MCF 10A (cell line): ENCODE measurements at places on chromosomes 6 and 20. TPM values are rescaled to one million over a fixed set of nuclear protein-coding genes. Genes with fewer than 3 reads are reported as not detected.

JAG1 gene
- total RNA-seq: 62.5 and 88.0 TPM in 2 replicates

C20orf141 gene
- total RNA-seq: not detected in 2 replicates

CEP85L gene
- total RNA-seq: 8.4 and 10.0 TPM in 2 replicates

SRSF6 gene
- 151 and 193 TPM in 2 replicates for total RNA-seq

PTCRA gene
- total RNA-seq: not detected in 2 replicates

CLDN20 gene
- total RNA-seq: not detected in 2 replicates

RGS17 gene
- 2.5 and 3.7 TPM in 2 replicates for total RNA-seq

SLC52A3 gene
- total RNA-seq: 0.14 and 0.17 TPM in 2 replicates

DNA sequence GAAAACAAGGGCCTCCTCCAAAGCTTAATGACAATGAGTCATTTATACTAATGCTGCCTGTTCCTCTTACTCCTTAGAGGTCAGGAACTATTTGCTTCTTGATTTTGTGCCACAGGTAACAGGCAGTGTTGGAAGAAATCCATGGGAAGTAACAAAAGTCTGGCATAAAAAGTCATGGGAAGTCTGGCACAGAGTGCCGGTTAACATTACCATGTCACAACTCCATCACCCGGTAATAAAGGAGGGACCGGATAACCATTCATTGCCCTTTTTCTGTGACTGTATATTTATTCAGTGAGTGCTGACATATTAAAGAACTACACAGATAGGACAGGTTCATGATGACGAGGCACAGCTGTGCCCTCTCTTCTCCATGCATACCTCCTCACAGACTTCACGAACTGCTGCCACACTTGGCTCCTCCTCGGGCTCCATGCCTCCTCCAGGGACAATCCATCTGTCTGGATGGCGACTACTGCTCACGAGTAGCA is 50.9 kb downstream of the NUDT3 start:
- H3K4me1 ChIP-seq: peaks cover 26% of the 10 kb centered on the region
- H3K36me3 ChIP-seq: peaks cover 15% of the 10 kb centered on the region
- H3K4me3 ChIP-seq: no peak overlapping the region
- no peaks in the 10 kb centered on the region for H3K27me3 ChIP-seq
- DNase-seq: peak; percentile 66

DNA sequence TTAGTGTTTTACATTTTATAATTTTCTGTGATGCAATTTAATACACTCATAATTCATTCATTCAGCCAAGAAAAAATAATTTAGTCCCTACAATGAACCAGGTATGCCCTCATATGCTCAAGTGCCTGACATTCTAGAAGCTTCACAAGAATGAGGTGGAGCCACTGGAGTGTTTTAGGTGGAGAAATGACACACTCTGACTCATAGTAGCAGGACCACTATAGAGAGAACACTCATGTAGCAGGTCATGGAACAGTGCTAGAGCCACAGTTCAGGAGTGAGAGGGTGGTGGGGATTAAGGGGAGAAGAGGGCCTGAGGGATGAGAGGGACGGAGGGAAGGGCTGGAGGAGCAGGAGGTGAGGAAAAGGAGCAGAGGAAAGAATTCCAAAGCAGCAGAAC is 1.4 kb upstream of the HLA-G start:
- DNase-seq: no peak
- H3K27ac ChIP-seq: no peak overlapping the region
- no peaks in the 10 kb centered on the region for H3K36me3 ChIP-seq

- H3K27ac ChIP-seq: no peak overlapping the region
- H3K4me1 ChIP-seq: no peaks in the 10 kb centered on the region
- no peaks in the 10 kb centered on the region for H3K27me3 ChIP-seq
- H3K4me3 ChIP-seq: no peak overlapping the region
These were observed 53.1 kb downstream of the RBM24 start for GRCh38 chr6:17334265-17334664.

GRCh38 chr20:17488916-17489600 is 42.1 kb downstream of the BFSP1 start:
- H3K4me3 ChIP-seq: no peak overlapping the region
- no peak overlapping the region for H3K27ac ChIP-seq
- no peaks in the 10 kb centered on the region for H3K36me3 ChIP-seq
- no peaks in the 10 kb centered on the region for H3K4me1 ChIP-seq

DNA sequence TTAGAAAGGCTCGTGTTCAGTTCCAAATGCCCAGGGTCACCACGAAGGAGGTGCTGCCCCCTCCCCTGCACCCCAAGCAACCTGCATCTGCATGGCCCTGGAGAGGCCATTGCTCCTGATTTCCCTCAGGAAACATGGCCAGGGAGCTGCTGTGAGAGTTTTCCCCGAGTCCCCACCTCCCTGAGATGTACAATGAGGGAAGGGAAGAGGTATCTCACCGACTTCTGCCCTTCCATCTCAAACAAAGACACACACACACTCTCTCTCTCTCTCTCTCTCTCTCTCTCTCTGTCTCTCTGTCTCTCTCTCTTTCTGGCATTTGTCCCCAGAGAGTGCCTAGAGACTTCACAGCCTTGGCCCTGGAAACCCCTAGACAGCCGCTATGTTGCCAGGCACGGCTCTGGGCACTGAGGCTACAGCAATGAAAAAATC is 120.4 kb downstream of the MRPL14 start:
- H3K27ac ChIP-seq: no peak overlapping the region
- no peaks in the 10 kb centered on the region for H3K27me3 ChIP-seq
- H3K4me1 ChIP-seq: peaks cover 38% of the 10 kb centered on the region

DNA sequence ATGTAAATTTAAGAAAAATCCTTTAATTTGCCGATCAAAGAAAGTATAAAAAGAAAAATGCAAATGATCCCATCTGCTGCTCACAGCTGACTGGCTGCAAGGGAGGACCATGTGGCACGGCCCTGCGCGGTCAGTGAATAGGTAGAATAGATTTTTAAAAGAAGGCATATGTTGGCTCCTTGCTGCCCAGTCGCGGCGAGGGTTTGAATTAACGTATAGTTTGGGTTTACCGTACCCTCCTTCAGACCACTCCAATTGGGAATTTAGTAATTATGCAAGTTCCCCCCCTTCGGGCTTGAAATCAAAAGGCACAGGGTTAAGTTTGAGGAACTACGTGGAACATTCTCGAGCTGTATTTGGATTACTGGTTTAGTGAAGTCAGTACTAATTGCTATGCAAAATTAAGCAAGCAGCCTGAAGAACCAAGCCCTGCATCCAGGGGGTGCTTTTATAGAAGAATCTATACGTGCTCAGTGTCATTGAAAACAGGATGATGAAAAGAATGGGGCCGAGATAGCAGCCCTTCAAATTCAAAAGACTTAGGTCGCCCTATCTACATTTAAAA is 1.1 kb upstream of the BEND3 start:
- no peaks in the 10 kb centered on the region for H3K4me1 ChIP-seq
- H3K27me3 ChIP-seq: no peaks in the 10 kb centered on the region
- no peak for DNase-seq
- H3K4me3 ChIP-seq: peak overlapping the region; percentile 71
- peak overlapping the region; percentile 23 for H3K27ac ChIP-seq

DNA sequence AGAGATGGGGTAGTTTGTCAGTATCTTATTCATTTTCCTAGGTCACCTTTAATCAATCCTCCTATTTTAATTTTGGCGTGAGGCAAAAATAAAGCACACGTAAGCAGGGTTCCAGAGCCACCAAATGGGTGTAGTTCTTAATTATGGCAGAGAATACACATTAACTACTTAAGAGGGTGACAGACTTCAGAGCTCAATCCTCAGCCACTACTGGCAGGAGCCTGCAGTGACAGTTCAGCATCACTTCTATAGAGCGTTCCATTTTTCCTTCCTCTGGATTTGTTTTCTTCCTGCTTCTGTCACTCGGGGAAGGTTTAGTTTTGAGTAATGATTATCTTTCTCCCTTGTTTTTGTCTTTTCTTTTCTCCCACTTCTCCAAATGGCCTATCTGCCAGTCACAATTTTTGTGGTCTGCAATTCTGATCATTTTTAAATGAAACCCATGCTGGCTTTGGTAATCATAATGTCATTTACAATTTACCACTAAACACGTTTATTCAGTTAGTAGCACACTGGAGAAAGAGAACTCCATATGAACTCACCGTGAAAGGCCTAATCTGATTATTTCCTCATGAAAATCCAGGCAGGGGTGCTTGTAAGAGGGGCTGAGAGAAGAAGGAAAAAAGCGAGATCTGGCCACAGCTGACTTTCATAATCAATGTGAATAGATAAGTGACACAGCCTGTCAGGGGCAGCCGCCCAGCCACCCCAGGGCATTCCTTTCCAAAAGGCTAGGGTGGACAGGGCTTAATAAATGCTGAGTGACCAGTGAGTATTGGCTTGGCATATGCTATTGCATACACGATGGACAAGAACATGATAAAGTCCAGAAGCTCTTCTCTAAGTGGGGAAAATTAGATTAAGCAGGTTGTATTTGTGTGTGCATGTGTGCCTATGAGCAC is 412.1 kb downstream of the PKHD1 start:
- no peak overlapping the region for H3K27ac ChIP-seq
- no peaks in the 10 kb centered on the region for H3K27me3 ChIP-seq
- no peak for DNase-seq
- H3K36me3 ChIP-seq: no peaks in the 10 kb centered on the region

DNA sequence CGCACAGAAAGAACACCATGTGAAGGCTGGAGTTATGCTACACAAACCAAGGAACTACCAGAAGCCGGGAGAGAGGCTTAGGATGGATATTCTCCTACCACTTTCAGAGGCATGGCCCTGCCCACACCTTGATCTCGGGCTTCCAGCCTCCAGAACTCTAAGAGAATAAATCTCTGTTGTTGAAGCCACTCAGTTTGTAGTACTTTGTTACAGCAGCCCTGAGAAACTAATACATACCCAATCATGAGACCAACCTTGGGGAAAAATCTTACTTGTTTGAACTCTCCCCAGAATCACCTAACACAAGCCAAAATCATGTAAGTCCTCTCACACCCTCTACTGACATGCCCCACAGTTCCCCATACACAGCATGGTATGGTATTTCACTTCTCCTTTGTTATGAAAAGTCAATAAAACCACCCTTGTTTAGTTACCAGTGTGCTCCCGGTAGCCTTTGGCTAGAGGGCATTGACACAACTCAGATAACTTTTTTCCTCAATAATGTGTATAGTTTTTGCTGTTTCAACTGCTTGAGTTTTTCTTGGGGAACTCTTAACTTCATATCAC is 40.7 kb upstream of the SLC2A12 start:
- H3K4me1 ChIP-seq: no peaks in the 10 kb centered on the region
- H3K4me3 ChIP-seq: no peak overlapping the region
- H3K27ac ChIP-seq: no peak overlapping the region
- H3K27me3 ChIP-seq: no peaks in the 10 kb centered on the region
- H3K36me3 ChIP-seq: no peaks in the 10 kb centered on the region

- peak; percentile 74 for DNase-seq
- H3K27me3 ChIP-seq: no peaks in the 10 kb centered on the region
- peaks cover 22% of the 10 kb centered on the region for H3K36me3 ChIP-seq
- peaks cover 15% of the 10 kb centered on the region for H3K4me1 ChIP-seq
- peak within 1 kb of the TSS; percentile 75 for H3K4me3 ChIP-seq
- H3K27ac ChIP-seq: peak within 1 kb of the TSS; percentile 98
These were observed at the start of gene AAR2 for GRCh38 chr20:36235892-36236785. TSS of gene AAR2 (plus strand) at chr20:36236478. CDS start at chr20:36239869, 3,391 bp downstream.

DNA sequence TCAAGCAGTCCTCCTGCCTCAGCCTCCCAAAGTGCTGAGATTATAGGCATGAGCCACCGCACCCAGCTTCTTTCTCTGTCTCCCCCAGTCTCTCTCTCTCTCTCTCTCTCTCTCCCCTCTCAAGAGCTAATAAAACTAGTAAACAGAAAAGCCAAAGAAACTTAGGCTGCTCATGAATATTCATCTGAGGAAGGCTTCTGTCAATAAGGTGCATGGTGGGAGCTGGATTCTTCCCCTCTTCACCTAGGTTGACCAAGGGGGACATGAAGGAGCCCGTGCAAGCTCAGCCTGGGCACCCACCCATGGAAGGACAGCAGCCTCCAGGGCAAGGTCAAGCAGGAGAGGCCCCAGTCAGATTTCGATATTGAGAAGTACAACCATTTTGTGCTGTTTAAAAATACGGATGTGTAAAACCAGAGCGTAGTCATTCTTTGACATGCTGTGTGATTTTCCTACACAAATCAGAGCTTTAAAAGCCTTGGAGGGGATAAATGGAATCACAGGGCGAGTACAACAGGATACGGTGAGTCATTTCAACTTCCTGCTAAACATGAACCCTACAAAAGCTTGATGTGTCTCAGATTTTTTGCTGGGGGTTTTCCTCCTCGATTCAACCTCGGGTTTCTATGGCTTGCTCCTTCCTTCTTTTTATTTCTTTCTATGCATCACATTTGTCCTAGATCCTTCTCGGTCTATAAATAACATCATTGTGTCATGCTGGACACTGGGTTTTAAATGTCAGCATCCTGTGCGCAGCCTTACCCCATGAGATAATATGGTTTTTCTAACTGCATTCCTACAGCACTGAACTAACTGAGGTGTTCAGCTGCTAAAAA is 368.9 kb upstream of the JARID2 start:
- H3K36me3 ChIP-seq: no peaks in the 10 kb centered on the region
- peak overlapping the region; percentile 72 for H3K27ac ChIP-seq
- no peaks in the 10 kb centered on the region for H3K27me3 ChIP-seq
- H3K4me3 ChIP-seq: no peak overlapping the region

DNA sequence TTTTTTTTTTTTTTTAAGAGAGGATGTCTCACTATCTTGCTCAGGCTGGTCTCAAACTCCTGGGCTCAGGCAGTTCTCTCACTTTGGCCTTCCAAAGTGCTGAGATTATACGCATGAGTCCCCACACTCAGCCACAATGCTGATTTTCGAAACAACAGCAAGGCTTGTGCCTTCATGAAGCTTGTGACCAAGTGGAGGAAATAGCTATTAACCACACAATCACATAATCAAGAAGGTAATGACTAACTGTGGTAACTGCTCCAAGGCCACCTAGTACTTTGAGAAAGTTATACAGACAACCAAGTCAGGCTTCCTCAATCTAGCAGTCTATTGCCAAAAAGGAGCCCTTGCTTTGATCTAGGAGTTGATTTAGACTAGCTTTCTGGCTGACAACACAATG is 46.3 kb downstream of the SOD2 start:
- H3K4me1 ChIP-seq: peaks cover 15% of the 10 kb centered on the region
- H3K36me3 ChIP-seq: peaks cover 11% of the 10 kb centered on the region
- no peak overlapping the region for H3K4me3 ChIP-seq
- H3K27me3 ChIP-seq: no peaks in the 10 kb centered on the region
- DNase-seq: no peak

GRCh38 chr6:144265061-144265357 is 20.1 kb upstream of the UTRN start:
- peak overlapping the region; percentile 56 for H3K4me3 ChIP-seq
- peaks cover 22% of the 10 kb centered on the region for H3K4me1 ChIP-seq
- H3K27me3 ChIP-seq: no peaks in the 10 kb centered on the region
- no peak for DNase-seq

DNA sequence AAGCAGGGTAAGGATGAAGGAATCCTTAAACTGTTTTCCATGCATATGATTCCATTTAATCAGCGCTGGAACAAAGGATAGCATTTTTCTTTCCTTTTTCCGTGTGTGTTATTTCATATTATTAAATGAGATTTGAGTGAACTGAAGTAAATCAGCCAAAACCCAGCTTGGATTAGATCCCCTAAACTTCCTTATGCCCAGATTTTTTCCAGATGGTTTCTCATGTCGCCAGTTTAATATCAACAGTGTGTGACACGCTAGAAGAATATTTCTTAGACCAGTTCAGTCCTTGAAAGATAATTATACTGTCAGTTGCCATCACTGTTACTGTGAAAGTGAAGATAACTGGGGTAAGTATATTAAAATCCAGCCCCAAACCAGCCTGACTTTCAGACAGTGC is 1009.4 kb downstream of the KIF16B start:
- H3K36me3 ChIP-seq: no peaks in the 10 kb centered on the region
- H3K4me3 ChIP-seq: no peak overlapping the region
- DNase-seq: no peak
- H3K27ac ChIP-seq: no peak overlapping the region

- H3K36me3 ChIP-seq: no peaks in the 10 kb centered on the region
- no peaks in the 10 kb centered on the region for H3K4me1 ChIP-seq
- no peaks in the 10 kb centered on the region for H3K27me3 ChIP-seq
These were observed 105.7 kb upstream of the LAMP5 start for GRCh38 chr20:9408422-9409300.
